ENCODE measurements at places on chromosomes 7 and 10.

- DNase-seq = peak; percentile 67
Observed at GRCh38 chr10:117363028-117363427, 12.2 kb downstream of the PDZD8 start.

- DNase-seq = no peak
Observed at GRCh38 chr7:130752424-130752823, 18.4 kb upstream of the KLF14 start.

- no peak for DNase-seq
Observed at GRCh38 chr10:35903021-35903420, 260.9 kb upstream of the FZD8 start.

DNA sequence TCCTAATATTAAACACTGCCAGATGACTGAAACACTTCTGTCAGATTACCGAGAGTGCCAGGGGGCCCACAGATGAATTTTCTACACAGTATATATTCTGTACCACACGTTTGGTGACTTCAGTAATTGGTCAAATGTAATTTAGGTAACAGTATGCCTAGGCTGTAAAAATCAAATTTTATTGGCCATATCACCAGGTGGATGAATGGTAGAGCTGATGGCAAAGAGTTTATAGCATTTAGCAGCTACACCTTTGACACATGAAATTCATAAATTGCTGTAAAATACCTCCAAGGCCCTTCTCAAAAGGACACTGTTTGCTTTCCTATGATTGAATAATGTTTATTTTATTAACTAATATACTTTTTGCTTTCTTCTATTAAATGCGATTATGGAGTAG is 101.3 kb downstream of the ARID5B start:
- no peak for DNase-seq

- no peak for DNase-seq
Observed at GRCh38 chr10:12406764-12407400, 57.5 kb downstream of the CAMK1D start.

GRCh38 chr7:127346575-127347256 is 45.8 kb downstream of the ZNF800 start:
- DNase-seq = no peak

DNA sequence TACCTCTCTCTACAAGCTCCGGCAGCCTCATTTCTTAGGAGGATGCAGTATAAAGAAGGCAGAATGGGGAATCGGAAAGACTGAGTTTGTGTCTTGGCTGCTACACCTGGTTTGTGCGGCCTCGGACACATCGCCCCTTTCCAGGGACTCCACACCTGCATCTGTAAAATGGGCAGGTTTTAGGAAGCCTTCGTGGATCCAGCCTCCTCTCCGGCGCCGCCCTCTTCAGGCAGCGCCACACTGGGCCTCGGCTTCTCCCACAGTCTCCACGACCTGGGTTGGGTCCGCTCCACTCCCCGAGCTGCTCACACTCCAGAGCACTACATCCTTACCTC is 341 bp downstream of the GOT1 start:
- DNase-seq = no peak

DNA sequence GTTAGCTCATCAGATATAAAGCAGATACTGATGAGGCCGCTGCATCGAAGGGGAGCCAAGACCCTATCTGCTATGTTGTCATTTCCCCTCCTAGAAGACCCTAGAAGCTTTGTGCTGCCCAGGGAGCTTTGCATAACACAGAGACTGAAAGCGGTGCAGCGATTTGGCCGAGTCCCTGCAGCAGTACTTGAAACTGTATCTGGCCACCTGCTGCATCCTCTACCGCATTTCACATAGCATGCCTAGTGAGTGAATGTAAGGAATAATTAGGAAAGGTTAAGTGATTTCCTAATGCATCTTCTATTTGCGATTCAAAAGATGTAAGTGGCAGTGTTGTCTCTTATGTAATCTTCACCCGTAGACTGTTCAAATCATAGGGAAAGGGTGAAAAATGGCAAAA is 106.7 kb downstream of the LRMDA start:
- no peak for DNase-seq

DNA sequence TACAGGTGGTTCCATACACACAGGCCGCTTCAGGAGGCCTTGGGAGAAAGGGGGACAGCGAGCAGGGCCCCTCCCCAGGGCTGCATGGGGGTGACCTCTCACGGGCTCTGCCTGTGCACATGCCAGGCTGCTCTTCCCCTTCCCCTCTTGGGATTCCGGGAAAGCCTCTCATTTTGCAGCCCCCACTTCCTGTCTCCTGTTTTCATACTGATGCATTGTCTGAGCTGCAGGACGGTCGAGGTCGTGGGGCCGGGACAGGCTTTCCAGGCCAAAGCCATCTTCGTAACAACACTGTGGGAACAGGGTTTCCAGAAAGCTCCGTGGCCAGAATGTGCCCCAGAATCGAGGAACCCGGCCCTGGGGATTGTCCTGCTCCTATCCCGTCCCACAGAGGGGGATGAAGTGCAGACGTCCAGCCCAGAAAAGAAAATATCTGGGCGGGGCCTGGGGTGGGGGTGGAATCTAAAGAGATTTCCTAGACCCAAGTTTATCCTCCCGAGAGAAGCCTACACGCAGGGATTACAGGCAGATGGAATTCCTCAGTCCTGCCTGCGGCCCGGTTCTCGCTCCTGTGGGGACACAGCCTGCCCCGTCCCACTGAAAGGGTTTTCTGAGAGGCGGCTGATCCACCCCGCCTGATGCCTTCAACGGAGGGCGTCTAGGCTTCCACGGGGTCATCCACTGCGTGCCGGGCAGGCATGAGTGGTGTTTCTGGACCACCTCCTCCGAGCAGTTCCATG is 29.5 kb upstream of the DNAAF5 start:
- no peak for DNase-seq

- DNase-seq = no peak
Observed at GRCh38 chr10:9825491-9826018, 1192.1 kb upstream of the CELF2 start.

GRCh38 chr10:132208462-132209050 is 21.8 kb downstream of the DPYSL4 start:
- no peak for DNase-seq

DNA sequence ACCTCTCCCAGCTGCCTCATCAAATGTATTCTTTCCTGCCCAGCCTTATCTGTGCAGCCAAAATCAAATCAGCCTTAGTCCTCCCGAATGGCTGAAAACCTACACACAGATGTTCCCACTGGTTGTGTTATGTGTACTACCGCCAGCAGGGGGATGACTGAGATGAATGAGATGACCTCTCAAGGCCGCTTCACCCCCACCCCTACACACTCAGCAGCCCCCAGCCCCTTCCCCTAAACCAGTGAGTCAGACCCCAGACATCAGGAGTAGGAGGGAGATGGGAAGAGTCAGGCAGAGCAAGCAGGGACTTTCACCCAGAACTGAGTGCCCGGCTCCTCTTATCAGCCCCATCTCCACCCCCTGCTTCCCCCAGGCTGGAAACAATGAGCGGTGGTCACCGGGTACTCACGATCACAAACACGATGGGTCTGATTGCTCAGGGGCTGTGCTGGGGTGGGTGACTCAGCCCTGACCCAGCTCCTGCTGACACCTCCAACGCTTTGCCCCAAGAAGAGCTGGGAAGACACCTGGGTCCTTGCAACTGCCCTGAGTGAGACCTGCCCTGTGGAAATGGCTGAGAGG is 6.5 kb upstream of the C10orf105 start:
- DNase-seq = peak; percentile 49

DNA sequence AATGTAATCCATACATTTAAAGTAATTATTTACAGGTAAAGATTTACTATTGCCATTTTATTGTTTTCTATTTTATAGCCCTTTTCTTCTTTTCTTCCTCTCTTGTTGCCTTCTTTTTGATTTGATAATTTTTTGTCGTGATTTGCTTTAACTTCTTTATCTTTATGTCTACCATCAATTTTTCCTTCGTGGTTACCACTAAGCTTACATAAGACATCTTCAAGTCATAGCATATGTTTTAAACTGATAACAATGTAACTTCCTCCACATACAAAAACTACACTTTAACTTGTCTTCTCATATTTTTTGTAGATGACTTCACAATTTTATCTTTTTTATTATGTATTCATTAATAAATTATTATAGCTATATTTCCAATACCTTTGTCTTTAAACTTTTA is 316.6 kb downstream of the PLXDC2 start:
- DNase-seq = no peak

DNA sequence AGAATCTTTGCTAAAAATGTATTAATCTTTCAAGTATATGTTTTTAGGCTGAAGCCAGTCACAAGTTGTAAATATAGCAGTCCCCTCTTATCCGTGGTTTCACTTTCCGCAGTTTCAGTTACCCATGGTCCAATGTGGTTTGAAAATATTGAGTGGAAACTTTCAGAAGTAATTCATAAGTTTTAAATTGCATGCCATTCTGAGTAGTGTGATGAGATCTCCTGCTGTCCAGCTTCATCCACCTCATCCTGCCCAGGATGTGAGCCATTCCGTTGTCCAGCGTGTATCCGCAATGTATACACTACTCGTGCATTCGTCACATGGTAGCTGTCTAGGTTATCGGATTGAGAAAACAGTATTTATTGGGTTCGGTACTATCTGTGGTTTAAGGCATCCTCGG is 12.2 kb downstream of the PDCD4 start:
- DNase-seq = peak; percentile 67

DNA sequence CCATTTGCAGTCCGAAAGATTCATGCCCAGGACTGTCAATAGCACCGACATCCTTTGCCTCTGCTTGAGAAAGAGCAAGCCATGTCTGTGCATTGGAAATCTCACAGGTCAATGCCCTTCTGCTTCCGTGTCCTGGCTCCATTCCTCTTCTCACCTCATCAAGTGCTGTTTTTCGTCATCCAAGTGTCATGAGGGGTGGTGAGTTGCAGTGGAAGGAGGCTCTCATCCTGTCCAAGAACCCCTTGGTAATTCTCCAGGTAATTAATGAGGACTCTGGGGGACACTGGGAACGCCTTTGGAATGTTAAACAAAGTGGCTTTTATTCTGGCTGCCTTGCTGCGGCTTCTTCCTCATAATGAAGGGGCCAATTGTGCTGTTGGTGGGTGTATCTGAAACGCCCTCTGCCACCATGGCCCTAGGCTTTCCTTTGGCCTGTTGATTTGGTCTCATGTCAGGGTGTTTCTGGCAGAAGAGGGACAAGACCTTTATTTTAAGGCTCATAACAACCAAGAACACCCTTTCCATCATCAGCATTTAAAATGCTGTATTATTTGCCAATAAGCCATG is 57.7 kb downstream of the PPP1R3C start:
- DNase-seq = no peak

Data from PC-3 (cell line).